DMS 273 treated with DMSO at 0.1 percent for 48 hours (cell line): ENCODE measurements at places on chromosomes 3 and 15.

GRCh38 chr15:22778796-22779195 is 7.6 kb upstream of the NIPA1 start:
- DNase-seq, result no peak

DNA sequence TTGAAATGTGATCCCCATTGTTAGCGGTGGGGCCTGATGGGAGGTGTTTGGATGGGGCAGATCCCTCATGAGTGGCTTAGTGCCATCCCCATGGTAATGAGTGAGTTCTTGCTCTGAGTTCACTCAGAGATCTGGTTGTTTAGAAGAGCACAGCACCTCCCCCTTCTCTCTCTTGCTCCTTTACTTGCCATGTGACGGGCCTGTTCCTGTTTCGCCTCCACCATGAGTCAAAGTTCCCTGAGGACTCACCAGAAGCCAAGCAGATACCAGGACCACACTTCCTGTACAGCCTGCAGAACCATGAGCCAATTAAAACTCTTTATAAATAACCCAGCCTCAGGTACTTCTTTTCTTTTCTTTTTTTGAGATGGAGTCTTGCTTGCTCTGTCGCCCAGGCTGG is 46.6 kb downstream of the ANP32A start:
- DNase-seq, result no peak

GRCh38 chr15:60917461-60918145 is 311.5 kb downstream of the RORA start:
- DNase-seq, result no peak

DNA sequence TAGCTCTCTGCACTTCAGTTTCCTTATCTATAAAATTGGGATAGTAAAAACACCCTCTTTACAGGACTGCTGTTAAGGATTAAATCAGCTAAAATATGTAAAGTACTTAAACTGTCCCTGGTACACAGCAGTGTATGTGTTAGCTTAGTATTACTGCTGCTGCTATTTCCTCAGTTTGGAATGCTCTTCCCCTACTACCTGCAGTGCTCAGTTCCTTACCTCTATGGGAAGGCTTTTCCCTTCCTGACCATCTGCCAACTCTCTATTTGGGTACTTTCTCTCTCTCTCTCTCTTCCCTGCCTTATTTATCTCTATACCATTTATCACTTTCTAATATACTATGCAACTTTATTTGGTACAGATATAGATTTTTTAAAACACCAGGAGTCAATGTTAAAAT is 26.5 kb downstream of the KPNA4 start:
- DNase-seq, result no peak

DNA sequence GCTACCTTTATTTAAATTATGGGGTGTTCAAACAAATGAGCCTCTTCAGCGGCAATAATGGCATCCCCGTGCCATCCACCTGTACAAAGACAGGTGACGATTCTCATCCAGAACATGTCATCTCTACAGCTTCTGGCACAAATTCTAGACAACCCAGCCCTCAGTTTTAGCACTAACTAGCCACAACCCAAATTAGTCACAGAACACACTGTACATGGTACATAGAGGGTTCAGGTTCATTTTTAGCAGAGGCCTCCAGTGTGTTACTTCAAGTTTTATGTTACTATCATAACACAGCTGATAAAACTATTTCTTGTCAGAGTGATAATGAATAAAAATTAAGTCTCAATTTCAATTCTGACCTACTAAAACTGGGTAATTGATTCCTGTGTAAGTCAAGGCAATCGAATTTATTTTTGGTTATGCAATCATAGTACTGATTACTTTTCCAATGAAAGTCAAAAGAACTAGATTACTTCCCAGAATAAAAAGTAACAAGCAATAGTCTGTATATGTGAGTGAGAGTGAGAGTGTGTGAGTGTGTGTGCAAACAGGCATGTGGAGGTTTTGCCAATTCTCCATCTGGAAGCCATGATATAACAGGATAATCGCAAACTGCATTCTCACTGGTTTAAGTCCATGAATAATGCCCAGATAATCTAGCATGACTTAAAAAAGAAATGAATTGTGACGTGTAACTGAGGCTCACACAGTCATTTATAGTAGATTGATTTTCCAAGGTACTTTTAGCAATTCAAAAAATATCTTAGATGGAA is 37.4 kb downstream of the SHQ1 start:
- DNase-seq, result no peak

GRCh38 chr3:42631620-42632019 is 21.9 kb upstream of the ZBTB47 start:
- no peak for DNase-seq

- DNase-seq, result no peak
These were observed 75.1 kb upstream of the ETV5 start for GRCh38 chr3:186184021-186184420.
